Left renal pelvis (tissue), 4 donors: ENCODE measurements at places on chromosomes 5 and 9. TPM values are rescaled to one million over a fixed set of nuclear protein-coding genes. Genes with fewer than 3 reads are reported as not detected.

- DNase-seq = no peak
Measured at GRCh38 chr5:77168879-77169244, 41.6 kb upstream of the PDE8B start.

GRCh38 chr9:137691646-137692351 is 73.0 kb downstream of the EHMT1 start:
- DNase-seq = no peak

GRCh38 chr5:3511519-3511918 is 84.1 kb upstream of the IRX1 start:
- DNase-seq = no peak

GRCh38 chr5:53425687-53426511 is 54.5 kb upstream of the FST start:
- DNase-seq = no peak

DNA sequence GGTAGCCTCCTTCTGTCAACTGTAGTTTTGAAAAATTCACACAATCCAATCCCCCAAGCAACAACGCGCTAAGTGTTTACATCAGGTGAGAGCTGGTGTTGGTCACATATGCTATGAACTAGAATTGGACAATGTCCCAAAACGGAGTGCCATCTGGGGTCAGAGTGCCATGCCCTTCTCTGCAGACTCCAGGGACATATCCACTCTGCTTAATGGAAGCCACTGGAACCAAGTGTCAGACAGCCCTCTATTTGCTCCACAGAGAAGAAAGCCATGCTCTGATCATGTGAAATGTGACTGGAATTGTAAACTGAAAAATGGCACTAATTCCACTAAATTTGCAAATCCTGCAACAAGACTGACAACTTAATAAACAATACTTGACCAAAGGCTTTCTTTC is 12.2 kb downstream of the ABCA1 start:
- DNase-seq = no peak

- DNase-seq = no peak
Measured at GRCh38 chr9:133224762-133225161, 15.7 kb upstream of the OBP2B start.

DNA sequence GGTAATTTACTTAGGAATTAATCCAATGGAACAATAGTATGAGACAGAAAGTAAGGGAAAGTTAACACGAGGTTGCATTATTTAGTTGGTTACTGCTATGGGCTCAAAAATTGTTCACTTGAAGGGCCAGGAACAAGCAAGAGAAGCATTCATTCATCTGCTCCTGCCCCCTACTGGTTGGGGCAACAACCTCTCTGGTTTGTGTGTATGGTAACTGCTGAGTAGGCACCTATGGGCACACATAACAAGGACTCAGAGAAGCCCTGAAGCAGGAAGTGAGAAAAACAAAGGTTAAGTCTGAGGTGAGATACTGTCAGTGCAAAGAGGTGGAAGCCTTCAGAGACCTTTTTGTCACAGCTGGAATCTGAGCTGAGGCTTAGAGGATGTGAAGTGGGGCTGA is 34.4 kb upstream of the RANBP6 start:
- DNase-seq = no peak

GRCh38 chr9:123339666-123340510 is 16.1 kb upstream of the CRB2 start:
- no peak for DNase-seq

AQP7 gene
- polyA plus RNA-seq = 24.5 TPM

CAMK2A gene
- 2.4 TPM for polyA plus RNA-seq

KIAA0825 gene
- 4.9 TPM for polyA plus RNA-seq

SRP19 gene
- polyA plus RNA-seq = 81.8 TPM

IRX1 gene
- 35.9 TPM for polyA plus RNA-seq

PCDH12 gene
- polyA plus RNA-seq = 14.1 TPM

PHF24 gene
- polyA plus RNA-seq = 1.00 TPM

PSD2 gene
- 1.5 TPM for polyA plus RNA-seq
